ENCODE measurements at places on chromosomes 6 and 20.

DNA sequence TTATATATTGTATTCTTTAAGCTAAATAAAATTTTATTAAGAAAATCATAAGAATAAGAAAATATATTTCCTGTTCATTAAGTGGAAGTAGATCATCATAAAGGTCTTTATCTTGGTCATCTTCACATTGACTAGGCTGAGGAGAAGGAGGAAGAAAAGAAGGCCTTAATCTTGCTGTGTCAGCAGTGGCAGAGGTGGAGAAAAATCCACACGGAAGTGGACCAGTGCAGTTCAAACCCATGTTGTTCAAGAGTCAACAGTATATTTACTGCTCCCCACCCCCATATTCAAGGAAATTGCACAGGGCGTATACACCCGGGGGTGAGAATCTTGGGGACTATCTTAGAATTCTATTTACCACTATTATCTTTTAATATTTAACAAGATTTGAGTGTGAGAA is 178.6 kb upstream of the SCGN start:
- no peak for DNase-seq

DNA sequence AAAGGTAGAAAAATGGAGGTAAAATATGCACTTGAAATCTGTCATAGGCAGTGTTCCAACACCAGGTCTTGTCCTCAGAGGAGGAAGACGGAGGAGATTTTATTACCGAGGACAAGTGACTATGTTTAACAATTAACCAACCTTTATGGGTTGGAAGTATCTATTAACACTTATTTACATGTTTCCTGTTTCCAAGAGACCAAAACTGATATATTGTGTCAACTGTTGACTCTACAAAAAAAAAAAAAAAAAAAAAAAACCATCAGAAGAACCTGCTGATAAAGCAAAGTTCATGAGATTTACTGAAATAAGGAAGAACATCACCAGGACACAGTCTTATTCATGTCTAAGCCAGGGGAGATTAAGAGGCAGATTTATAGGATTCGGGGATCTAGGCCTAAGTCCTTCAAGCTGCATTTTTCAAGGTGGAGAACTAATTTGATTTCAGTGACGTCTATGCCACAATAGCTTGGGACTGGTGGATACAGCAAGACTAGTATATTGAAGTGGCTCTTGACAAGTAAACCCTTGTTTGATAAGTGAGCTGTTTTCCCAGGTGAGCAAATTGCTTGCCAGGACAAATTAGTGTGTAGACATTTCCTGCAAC is 126.6 kb upstream of the NAA20 start:
- DNase-seq = no peak

DNA sequence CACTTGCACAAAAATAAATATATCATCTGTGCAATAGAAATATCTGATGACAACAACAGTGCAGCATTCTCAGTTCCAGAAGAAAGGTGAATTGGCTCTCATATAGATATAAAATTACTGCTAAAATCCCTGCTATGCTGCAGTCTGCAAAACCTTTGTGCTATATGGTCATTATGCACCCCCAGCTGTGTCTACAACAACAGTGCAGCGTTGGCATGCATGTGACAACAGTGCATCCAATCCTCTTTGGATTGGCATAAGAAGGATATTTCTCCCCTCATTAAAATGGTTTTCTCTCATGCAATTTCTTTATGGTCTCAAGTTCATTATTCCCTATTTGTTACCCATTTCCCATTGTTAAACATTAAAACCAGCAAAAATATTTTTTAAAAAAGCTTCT is 23.1 kb downstream of the OR2B6 start:
- DNase-seq = no peak

- DNase-seq = no peak
Measured at GRCh38 chr6:31972709-31973350, 892 bp upstream of the DXO start.

GRCh38 chr6:128932061-128932460 is 49.1 kb downstream of the LAMA2 start:
- no peak for DNase-seq

DNA sequence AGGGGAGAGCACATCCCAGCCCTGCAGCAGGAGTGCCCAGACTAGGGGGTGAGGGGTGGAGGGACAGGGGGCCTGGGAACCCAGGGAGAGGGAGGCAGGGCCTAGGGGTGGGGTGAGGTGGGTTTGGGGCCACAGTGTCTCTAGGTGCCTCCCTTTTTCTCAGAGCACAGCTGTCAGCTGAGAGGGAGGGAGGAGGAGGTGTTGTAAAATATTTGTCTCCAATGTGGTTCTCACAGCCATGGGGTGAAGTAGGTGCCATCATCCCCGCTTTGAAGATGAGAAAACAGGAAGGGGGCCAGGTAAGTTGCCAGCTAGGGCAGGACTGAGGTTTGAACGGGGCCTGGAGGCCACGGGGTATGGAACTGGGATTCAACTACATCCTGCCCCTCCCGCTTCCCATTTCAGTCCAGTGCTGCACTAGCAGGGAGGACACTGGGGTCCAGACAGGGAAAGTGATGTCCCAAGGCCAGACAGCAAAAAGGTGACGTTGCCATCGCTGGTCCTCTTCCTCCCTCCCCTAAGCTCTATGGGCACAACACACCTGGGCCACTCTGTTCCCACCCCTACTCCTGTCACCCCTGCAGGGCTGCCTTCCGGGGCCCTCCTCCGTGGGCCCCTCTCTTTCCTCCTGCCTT is 20.3 kb downstream of the PACSIN1 start:
- no peak for DNase-seq

DNA sequence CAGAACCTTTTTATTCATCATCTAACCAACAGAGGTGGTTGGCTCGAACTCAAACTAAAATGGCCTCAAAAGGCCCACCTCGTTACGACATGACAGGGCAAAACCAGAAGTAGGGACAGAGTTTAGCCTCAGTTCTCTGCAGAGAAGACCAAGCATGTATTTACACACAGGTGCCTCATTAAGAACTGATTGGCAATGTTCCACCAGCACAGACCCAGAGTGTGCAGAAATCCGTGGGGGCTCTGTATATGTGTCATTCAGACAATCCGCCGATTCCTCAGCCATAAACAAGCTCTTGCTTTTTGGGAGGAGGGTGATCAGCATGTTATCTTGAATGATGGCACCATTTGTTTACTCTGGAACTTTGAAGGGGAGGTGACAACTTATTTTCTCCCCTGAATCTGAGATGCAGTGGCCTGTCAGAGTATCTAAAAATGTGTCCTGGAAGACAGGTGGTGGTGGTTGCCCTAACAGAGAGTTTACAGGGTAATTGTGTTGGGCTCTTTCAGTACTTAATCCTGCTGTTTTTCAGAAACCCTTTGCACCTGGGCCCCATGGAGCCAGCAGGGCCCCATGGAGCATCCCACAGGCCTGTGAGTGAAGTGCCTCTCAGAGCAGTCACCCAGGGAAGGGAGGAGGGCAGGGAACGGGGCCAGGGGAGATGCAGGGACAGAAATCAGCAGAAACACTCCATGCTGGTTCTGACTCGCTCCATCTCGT is 29.1 kb upstream of the C20orf203 start:
- DNase-seq = no peak

GRCh38 chr6:31156641-31157040 is 961 bp downstream of the CCHCR1 start:
- DNase-seq = no peak

- DNase-seq = no peak
Measured at GRCh38 chr6:129680633-129681032, 29.3 kb downstream of the ARHGAP18 start.

- no peak for DNase-seq
Measured at GRCh38 chr6:37549558-37549957, 49.9 kb upstream of the CCDC167 start.

DNA sequence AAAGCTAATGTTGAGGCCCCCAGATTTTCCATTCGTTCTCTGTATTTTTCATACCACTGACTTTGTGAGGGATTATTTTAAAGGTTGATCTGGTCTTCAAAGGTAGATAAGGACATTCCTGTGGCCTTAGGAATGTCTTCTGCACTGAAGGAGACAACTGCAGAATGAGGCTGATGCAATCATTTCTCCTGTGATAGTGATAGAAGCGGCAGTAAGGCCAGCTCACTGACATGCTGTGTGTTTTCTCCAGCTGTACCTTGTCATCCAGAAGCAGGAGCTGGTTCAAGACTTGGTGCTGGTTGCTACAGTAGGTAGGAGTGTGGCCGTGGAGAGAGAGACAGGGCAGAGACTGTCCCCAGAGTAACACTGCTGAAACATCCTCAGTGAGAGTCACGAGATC is 53.8 kb downstream of the DCBLD1 start:
- no peak for DNase-seq

- DNase-seq = no peak
Measured at GRCh38 chr20:57939499-57939898, 229.7 kb upstream of the PMEPA1 start.

Data from stimulated activated CD4-positive, alpha-beta T cell treated with anti-CD3 and anti-CD28 coated beads, Interleukin-4, amount 100 ng/mL, for 1 hour (primary cell).